EH (cell line): ENCODE measurements at places on chromosomes 11 and 22.

DNA sequence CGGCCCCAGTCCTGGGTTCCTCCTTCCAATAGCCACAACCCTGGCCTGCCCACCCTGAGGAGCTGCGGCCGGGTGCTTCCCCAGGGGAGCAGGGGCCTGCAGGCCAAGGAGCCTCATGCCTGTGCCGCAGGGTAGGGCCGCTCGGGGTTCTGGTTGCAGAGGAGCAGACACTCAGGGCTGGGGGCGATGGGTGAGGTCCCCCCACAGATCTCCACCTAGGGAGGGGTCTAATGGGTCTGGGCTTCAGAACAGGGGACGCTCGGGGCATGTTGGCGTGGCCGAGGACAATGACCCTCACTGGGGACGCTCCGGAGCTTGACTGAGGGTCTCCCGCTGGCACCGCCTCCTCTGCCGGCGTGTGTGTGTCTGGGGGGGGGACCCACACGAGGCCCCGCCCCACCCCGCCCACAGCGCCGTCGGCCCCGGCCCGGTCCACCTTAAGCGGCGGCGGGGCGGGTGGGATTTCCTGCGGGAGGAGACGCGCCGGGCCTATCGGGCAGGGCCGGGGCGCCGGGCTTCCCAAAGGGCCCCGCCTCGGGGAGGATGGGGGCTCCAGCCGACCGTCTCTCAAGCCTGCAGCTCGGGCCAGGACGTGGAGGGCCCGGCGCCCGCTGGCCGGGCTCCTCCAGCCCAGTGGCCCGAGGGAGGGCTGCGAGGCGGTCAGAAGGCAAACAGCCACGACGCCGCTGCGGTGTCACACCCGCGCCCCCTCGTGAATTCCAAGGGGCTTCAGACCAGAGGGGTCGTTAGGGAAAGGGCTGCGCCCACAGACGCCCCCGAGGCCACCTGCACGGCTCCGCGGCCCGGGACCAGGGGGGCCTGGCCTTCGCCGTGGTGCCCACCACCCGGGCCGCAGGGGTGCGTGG lies 640 bp upstream of the ZDHHC8 start:
- DNase-seq: peak; percentile 85

DNA sequence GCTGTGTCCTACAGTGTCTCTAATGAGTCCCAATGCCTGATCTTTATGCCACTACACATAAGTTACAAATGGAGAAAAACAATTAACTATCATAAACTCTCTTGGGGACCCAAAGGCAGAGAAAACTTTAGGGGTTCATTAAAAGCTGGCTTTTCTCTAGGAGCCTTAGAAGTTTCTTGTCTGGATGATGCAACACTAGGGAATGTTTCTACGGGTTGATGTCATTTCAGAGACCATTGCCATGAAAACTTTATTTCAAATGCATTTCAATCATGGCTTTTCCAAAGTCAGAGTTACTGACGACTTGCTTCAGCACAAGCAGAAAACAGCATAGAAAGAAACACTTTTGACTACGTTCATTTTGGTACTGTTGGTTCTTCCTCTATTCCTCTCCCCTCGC lies 8.5 kb upstream of the OR8B12 start:
- no peak for DNase-seq

- DNase-seq: no peak
Measured at GRCh38 chr11:62646825-62647608, 604 bp upstream of the GANAB start.

DNA sequence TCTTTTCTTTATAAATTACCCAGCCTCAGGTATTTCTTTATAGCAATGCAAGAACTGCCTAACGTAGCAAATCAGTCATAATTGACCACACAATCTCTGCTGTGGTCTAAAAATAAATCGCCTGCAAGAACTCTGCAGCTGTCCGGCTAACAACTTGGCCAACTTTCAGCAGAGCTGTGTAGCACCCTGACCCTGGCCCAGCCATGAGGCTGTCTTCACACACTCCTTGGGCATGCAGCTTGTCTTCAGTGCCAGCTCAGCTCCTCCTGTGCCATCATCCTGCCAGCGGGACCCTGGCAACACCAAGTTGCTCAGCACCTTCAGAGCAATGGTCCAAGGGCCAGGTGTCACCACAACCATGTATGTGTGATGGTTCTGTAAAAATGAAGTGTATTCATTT lies 355.6 kb downstream of the OPCML start:
- no peak for DNase-seq

DNA sequence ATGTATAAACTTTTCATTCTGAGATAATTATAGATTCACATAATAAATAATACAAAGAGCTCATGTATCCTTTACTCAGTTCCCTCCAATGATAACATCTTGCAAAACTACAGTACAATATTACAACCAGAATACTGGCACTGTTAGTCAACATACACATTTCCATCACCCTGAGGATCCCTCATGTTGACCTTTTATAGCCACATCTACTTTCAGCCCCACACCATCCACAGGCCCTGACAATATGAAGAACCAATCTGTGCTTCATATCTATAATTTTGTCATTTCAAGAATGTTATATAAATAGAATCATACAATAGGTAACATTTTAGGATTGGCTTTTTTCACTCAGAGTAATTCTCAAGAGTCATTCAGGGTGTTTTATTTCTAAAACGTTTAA lies 115.5 kb downstream of the MRTFA start:
- DNase-seq: no peak

- DNase-seq: no peak
Measured at GRCh38 chr22:20028855-20029549, 8.1 kb downstream of the TANGO2 start.

DNA sequence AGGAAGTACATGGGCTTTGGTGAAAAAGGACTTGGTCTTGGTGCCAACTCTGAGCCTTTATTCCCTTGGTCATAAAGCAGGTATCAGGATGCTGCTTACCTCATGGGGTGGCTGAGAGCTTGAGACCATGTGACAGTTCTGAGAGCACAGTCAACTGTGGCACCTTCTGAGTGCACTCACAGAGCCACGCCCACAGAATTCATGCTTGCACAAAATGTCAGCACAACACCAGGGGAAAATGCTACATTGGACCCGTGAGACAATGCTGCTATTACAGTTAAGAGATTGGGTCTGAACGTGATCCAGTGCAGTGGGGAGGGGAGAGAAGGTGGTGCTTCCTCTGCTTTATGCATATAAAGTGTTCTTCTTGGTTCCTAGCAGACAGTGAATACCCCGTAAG lies 79.5 kb upstream of the SPON1 start:
- no peak for DNase-seq

DNA sequence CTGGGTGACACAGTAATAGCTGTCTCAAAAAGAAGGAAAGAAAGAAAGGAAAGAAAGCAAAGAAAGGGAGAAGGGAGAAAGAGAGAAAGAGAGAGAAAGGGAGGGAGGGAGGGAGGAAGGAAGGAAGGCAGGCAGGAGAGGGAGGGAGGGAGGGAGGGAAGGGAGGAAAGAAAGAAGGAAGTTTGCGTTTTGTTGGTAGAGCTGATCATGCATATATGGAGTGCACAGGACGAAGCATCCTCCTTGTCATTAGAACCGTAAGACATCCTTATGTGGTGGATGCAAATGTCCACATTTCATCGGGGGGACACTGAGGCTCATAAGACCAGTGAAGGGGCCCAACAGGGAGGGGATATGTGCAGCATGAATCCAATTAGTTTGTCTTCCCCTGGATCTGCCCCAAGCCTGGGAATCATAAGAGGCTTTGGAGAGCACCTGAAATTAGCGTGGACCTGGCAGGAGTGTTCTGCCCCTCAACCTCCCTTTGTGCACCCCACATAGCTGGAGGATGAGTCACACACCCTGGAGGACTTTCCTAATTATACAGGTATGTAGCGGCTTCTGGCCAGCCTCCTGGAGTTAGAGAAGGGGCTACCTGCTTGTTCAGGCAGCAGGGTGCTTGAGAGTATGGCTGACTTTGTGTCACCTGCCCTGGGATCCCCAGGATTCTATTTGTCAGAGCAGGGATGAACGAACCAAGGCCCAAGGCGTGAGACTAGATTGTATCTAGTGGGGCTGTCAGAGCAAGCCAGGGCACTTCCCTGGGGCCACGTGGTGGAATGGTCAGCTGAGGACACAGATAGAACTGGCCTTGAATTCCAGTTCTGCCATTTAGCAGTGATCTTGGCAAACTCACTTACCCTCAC lies 119.7 kb upstream of the CD82 start:
- no peak for DNase-seq

DNA sequence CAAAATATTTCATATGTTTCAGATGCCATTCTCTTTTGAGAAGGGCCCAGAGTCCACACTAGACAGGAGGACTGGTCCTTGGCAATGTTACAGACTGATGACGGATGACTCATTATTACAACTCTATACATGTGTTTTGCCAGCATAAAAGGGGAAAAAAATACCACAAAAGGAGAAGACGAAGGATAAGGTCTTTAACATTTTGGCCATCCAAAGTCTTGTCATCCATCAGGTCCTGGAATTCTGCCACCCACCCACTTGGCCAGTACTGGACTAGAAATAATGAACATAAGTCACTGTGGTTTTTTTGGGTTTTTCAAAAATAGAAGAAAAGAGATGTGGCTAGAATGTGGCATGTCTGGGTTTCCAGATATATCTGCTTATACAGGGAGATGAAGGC lies 57.7 kb upstream of the BDNF start:
- peak; percentile 98 for DNase-seq

GRCh38 chr11:65432686-65433582 lies 10.3 kb downstream of the NEAT1 start:
- DNase-seq: peak; percentile 69

GRCh38 chr22:24216541-24217209 lies 28.2 kb downstream of the GGT5 start:
- DNase-seq: no peak

GRCh38 chr11:120840661-120841060 lies 183.2 kb upstream of the TBCEL start:
- no peak for DNase-seq

DNA sequence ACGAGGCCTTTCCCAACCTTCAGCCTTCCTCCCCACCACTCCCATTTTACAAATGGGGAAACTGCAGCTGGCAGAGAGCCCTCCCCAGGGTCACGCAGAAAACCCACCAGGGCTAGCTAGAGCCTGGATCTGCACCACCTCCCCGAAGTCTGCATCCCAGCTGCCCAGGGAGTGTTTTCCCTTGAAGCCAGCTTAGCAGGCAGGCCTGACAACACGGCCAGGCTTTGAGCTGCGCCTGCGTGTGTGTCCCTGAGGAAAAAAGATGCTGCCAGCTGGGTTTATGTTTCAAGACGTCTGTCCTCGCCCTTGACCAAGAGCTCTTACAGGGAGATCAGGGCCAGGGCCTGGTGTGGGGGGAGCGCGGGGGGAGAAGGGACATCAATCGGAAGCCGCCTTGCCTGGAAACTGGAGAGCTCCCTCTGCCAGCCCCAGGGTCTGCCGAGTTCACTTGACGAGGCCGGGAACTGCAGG lies 20.3 kb downstream of the WNT11 start:
- DNase-seq: no peak

- DNase-seq: no peak
Measured at GRCh38 chr11:60916669-60917206, 2.8 kb downstream of the TMEM109 start.

- DNase-seq: no peak
Measured at GRCh38 chr22:47384977-47385376, 622.5 kb downstream of the TBC1D22A start.

- no peak for DNase-seq
Measured at GRCh38 chr22:48602805-48603518, 1224.7 kb downstream of the BRD1 start.

- DNase-seq: peak; percentile 13
Measured at GRCh38 chr11:77580712-77581337, 8.9 kb upstream of the AQP11 start.

DNA sequence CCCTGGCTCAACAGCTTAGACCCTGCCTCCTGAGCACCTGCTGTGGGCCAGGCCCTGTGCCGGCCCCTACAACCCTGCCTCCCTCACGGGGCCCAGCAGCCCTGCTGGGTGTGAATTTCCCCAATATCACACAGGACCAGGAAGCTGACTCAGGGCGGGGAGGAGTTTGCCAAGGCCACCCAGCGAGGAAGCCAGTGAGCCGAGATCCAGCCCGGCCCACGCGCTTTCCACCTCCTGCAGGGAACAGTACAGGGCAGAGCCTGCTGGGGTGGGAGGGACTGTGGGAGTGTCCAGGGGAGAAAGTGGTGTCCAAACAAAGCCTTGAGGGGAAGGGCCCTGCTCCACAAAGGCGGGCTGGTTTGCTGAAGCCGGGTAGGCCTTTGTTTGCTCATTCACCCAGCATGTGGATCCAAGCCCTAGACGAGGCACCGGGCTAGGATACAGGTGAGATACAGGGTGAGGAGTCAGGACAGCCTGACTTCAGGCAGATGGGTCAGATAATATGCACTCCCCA lies 26.8 kb downstream of the RPL3 start:
- peak; percentile 97 for DNase-seq
